ENCODE measurements at places on chromosomes 1 and 21.

GRCh38 chr1:70509996-70510876 is 99.2 kb downstream of the CTH start:
- DNase-seq, result peak; percentile 87

DNA sequence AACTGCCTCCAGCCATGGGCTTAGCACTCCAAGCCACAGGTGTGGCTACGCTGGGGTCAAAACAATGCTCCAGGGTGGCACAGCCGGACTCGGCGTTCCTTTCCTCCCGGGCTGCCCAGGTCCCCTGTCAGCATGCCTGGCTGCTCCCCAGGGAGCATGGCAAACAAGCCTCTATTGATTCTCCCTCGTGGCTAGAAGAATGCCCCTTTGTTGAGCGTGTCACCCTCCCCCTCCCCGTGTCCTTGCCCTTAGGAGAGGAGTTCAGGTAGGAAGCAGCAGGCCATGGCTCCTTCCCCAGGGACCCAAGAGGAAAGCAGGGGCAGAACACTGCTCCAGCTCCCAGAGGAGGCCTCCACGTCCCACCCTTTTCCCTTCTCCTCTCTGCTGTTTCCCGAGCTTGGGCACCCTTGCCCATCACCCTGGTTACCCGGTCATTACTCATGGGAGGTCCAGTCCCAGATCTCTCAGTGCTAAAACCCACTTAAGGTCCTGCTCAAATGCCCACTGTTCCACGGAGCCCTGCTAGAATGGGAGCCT is 57.4 kb upstream of the CITED4 start:
- DNase-seq, result no peak

DNA sequence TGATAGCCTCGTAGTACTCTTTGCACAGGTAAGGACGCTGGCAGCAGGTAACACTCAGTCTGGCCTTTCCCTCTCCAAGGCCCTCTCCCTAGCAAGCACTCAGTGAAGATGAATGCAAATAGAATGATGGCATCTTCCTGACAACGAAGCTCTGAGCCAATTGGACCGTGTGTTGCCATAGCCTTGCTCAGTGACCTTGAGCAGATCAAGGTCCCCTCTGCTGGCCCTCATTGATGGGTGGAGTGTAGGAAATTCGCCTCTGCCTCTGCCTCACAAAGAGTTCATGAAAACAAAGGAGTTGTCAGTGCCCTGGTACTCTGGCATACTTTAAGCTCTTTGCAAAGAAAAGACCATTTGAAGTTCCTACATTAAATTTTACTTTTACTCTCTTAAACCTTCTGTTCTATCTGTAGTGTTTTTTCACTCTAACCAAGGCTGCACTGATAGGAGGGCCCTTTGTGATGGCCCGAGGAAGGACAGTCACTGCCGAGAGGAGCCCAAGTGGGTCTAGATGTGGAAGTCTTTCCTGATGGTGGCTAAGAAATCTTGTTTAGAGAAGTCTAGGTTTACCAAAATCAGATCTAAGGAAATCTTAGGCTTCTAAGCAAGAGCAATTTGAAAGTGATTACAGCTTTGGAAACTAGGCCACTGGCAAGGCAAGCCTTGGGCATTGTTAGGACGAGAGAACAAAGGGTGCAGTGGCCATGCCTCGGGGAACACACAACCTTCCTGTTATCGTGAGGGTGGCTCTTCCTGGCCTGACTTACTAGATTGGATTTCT is 38.2 kb downstream of the SMYD2 start:
- DNase-seq, result no peak

- no peak for DNase-seq
Observed at GRCh38 chr1:154334079-154335024, 9.0 kb downstream of the ATP8B2 start.

DNA sequence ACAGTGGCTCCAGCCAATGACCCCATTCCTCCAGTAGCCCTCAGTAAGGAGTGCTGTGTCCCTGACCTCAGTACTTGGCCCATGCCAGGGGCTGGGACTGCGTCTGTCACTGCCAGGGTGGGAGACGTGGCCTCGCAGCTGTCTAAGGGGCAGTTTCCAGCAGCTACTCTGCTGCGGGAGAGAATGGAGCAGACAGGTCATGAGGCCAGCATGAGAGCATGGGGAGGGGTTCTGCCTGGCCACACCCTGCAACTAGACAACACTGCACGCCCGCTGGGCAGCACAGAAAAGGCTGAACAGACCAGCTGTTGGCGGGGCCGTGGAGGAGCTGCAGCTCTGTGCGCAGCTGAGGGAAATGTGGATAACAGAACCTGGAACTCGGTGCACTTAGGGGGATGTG is 91.6 kb upstream of the COL6A1 start:
- DNase-seq, result no peak

DNA sequence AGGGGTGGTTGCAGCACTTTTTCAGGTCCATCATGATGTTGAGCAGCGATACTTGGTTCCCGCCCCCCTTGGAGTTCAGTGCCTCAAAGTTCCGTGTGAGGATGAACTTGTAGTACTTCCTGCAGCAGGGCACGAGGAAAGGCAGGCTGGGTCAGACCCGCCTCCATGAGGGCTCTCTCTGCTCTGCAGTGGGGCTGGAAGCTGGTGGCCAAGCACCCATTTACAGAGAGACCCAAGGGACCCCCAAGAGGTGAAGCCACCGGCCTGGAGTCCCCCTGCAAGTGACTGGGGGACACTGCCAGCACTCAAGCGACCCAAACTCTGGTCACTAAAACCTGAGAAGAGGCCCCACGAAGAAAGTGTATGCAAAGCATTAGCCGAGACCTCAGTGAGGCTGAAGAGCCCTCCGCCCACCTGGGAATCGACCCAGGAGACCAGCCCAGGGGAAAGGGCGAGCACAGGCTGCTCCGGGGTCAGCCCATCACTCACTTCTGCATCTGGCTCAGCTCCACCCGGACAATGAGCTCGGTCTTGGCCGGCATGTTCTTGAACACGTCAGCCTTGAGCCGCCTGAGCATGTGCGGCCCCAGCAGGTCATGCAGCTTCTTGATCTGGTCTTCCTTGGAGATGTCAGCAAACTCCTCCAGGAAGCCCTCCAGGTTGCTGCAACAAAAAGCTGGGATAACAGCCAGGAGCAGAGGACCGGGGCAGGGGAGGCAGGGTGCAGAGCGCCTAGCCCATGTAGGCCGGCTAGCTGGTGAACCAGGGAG is 45.2 kb downstream of the CHD5 start:
- DNase-seq, result no peak

DNA sequence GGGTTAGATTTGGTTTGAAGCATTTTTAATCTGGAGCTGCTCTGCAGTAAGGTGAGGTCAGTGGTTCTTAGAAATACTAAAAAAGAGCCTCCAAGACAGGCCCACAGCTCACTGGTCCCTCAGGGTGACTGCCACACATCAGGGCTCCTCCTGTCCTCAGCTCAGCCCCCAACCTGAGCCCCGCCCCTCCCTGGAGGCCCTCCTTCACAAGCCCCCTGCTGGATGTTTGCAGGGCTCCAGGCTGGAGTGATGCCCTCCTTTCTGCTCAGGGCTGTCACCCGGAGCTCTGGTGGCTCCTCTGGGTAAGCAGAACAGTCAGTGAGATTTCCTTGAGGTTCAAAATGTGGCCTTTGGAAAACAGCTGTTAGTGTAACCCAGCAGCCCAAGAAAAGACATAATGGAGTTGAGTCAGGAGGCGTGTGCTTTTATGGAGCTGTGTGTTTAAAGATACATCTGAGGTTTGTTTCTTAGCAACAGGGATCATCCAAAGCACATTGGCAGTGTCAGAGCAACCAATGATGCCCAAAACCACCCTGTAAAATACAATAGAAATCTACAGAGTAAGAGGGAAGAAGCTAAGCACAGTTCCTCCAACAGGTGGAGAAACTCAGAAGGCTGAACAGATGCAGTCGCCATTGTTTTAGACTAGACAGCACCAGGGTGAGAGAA is 21.4 kb downstream of the STUM start:
- no peak for DNase-seq

DNA sequence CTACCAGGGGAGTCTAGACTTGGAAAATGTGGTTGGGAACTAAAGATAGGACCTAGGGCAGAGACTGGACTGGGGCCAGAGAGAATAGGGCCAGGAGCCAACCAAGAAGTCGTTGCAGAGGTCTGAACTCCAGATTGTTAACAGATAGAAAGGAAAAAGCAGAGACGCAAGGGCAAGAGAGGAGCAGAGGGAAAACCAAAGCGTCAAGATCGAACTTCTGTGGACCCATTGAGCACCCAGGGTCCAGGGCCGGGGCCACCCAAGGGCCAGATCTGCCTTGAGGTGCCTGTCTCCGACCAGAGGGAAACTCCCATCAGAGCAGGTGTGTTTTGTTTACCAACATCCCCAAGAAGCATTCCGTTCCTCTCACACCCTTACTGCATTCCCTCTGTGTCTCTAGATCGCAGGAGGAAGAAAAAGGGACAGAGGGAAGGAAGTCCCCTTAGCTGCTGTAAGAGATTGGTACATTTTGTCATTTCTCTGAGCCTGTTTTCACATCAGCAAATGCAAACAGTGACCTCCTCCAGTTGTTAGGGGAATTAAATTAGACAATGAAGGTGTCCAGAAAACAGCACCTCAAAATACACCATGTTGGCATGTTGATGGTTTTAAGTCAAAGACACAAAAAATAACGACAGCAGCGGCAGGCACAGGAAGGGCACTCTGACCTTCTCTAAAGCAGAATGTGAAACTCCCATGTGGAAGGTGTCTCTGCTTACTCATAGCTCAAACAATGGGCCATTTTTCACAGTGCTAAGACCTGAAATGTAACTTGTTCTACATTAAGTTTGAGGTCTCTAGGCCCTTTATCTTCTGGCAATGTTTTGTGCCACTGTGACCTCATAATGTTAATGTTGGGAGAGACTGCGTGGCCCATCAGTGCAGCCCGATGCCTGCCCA is 105.8 kb upstream of the RAB4A start:
- no peak for DNase-seq

- DNase-seq, result peak; percentile 20
Observed at GRCh38 chr1:235295902-235296350, 32.1 kb downstream of the ARID4B start.
